ENCODE measurements at places on chromosomes 1 and 21. TPM values are rescaled to one million over a fixed set of nuclear protein-coding genes. Genes with fewer than 3 reads are reported as not detected.

The TFF3 gene
- total RNA-seq: not detected

The ACADM gene
- total RNA-seq: 25.6 TPM

The LCE1D gene
- total RNA-seq: not detected

The CACNA1S gene
- not detected for total RNA-seq

The ZBED6 gene
- total RNA-seq: 3.6 TPM

The PGBD5 gene
- total RNA-seq: 0.68 TPM

The FABP3 gene
- not detected for total RNA-seq

The ECM1 gene
- 2.1 TPM for total RNA-seq

The TRNP1 gene
- 210 TPM for total RNA-seq

The ADGRL4 gene
- total RNA-seq: not detected

The NES gene
- 1.4 TPM for total RNA-seq

The HHAT gene
- total RNA-seq: 1.7 TPM

The LCE2B gene
- total RNA-seq: not detected

The FAAH gene
- total RNA-seq: 1.1 TPM

The SPRR5 gene
- total RNA-seq: not detected

The AXDND1 gene
- total RNA-seq: 0.39 TPM

The AMIGO1 gene
- 1.1 TPM for total RNA-seq

The SPAG17 gene
- total RNA-seq: not detected

The KLF17 gene
- total RNA-seq: 0.34 TPM

The SEC16B gene
- 0.94 TPM for total RNA-seq

The TMEM82 gene
- not detected for total RNA-seq

The CAPN2 gene
- total RNA-seq: 471 TPM

The SHISAL2A gene
- not detected for total RNA-seq

The RHBDL2 gene
- total RNA-seq: 2.6 TPM

The SH2D2A gene
- 2.8 TPM for total RNA-seq

The CHIA gene
- total RNA-seq: not detected

The OR2T33 gene
- total RNA-seq: not detected

The VAV3 gene
- total RNA-seq: 1.5 TPM

The UQCRHL gene
- 6.5 TPM for total RNA-seq

The C4BPB gene
- 1.6 TPM for total RNA-seq

Measured in A549 treated with CORT108297 at 1 μM for 4 hours (cell line).